B cell (primary cell): ENCODE measurements at places on chromosomes 2 and 18. TPM values are rescaled to one million over a fixed set of nuclear protein-coding genes. Genes with fewer than 3 reads are reported as not detected.

GRCh38 chr2:177771191-177771590, 301.4 kb downstream of the PDE11A start:
- no peak for DNase-seq

GRCh38 chr18:34281290-34281689, 56.6 kb upstream of the NOL4 start:
- no peak for DNase-seq

- peak; percentile 24 for DNase-seq
Measured at GRCh38 chr18:11040823-11041656, 108.3 kb downstream of the PIEZO2 start.

- no peak for DNase-seq
Measured at GRCh38 chr18:58396966-58397365, 231.9 kb downstream of the ALPK2 start.

GRCh38 chr2:134142341-134142738, 111.5 kb upstream of the MGAT5 start:
- no peak for DNase-seq

DNA sequence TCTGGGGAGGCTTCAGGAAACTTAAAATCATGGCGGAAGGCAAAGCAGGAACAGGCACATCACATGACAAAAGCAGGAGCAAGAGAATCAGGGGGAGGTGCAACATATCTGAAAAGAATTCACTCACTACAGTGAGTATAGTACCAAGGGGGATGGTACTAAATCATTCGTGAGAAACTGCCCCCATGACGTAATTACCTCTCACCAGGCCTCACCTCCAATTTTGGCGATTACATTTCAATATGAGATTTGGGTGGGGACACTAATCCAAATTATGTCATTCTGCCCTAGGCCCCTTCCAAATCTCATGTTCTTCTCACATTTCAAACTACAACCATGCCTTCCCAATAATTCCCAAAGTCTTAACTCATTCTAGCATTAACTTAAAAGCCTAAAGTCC, 740.8 kb upstream of the SOX11 start:
- DNase-seq: no peak

- no peak for DNase-seq
Measured at GRCh38 chr2:173048522-173048896, 27.1 kb upstream of the MAP3K20 start.

DNA sequence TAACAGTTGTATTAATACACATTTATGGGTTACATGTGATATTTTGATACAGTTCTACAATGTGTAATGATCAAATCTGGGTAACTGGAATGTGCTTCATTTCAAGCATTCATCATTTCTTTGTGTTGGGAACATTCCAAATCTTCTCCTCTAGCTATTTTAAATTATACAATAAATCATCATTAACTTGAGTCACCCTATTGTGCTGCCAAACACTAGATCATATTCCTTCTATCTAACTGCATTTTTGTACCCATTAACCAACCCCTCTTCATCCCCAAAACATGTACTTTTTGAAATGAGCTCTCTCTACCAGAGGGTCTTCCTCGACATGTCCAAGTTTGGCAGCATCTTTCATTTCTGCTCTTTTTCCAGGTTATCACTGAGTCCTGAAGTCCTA, 81.1 kb upstream of the TTC39C start:
- no peak for DNase-seq

DNA sequence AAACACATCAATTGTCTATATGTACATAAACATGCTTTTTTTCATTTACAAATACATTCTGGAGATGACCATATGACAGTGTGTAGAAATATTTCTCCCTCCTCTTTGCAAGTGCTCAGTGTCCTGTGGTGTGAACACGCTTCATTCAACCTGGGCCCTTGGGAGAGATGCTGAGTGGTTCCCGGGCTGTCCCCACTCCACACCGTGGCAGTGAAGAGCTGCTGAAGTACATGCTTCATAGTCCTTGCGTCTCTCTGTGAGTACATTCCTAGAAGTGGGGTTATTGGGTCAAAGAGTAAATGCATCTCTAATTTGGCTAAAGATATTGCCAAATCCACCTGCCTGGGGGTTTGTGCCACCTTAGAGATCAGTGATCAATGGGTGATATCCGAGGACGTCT, 6.5 kb upstream of the GPR35 start:
- no peak for DNase-seq

- DNase-seq: no peak
Measured at GRCh38 chr18:4284528-4284927, 170.6 kb downstream of the DLGAP1 start.

- DNase-seq: no peak
Measured at GRCh38 chr18:26470011-26470637, 78.2 kb downstream of the KCTD1 start.

DNA sequence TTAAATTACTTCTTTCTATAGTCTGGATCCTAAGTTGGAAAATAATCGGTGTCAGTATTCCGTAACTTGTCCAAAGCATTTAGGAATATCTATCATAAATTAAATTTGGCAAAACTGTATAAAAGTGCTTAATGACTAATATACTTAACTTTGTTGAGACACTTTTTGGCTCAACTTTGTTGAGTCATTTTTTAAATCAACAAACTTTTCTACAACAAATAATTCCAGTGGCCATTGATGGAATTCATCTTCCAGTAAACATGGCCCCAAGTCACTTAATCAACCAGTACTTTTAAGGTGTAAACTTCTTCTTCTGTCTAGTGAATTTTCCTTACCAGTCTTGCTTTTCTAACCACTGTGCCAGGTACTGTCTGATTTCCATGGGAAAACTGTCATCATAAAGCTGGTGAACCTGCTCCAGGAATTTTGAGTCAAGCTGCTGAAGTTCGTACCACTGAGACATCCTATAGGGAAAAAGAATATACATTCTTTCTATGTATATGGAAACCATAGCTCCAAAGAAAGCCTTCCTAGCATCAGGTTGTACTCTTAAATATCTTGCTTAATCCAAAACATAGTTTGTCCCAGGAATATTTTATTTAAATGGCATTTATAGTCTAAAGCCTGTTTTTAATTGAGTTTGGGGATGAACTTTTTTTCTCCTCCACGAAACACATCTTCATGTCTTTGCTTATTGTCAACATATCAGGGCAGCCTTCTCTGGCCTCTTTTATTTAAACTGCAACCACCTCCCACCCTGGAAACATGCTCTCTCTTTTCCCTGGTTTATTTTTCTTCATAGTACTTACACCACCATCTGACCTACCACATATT, 4.2 kb downstream of the STAT1 start:
- no peak for DNase-seq

DNA sequence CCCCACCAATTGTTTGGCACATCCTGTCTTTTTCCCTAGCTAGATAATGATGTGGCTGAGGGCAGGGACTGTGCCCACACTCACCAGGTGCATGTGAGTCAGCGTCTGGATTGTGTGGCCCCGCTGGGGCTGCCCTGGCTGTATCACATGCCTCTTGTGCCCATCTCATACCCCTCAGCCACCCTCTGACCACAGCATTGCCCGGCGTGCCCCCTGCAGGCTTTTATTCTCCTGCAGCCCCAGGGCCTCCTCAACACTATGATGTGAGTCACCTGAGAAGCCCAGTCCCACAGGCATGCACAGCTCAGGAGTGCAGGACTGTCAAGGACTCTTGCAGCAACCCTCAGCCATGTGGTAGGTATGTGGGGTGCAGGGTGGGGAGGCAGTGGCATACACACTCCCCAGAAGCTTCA, 14.8 kb upstream of the STEAP3 start:
- DNase-seq: no peak

DNA sequence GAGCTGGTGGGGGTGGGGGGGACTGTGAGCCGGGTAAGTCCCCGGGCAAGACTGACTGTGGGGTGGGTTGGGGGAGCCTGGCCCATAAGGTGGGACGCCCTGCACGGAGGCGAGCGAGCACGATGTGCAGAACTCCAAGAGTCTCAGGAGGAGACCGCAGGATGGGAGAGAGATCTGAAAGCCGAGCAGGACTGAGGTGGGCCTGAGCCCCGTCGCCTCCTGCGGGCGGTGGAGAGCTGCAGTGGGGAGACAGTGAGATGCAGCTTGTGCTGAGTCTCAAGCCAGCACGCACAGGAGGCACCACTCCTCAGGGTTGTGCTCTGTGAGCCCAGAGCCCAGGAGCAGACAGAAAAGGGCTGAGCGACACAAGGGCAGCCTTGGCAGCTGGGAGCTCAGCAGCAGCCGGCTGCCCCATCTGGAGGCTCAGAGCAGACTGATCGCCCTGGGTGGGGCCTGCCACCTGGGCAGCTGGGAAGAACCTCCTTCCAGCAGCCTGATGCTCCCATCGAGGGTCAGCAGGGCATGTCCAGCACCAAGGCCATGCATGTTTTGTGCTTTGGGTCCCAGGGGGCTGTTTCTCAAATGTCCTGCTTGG, 15.9 kb downstream of the ARHGEF4 start:
- no peak for DNase-seq

The UGT1A7 gene
- not detected in 2 replicates for total RNA-seq

The SRD5A2 gene
- total RNA-seq: not detected in 2 replicates

The RAB6C gene
- not detected in 2 replicates for total RNA-seq

The YIPF4 gene
- 38.0 and 42.4 TPM in 2 replicates for total RNA-seq
